Aorta (tissue), 5 donors: ENCODE measurements at places on chromosomes 7 and 10.
A peak's percentile ranks its signal among the peaks of the same experiment; 100 is the strongest.

- DNase-seq: no peak
These were observed 54.7 kb upstream of the FIGNL1 start for GRCh38 chr7:50504646-50505546.

DNA sequence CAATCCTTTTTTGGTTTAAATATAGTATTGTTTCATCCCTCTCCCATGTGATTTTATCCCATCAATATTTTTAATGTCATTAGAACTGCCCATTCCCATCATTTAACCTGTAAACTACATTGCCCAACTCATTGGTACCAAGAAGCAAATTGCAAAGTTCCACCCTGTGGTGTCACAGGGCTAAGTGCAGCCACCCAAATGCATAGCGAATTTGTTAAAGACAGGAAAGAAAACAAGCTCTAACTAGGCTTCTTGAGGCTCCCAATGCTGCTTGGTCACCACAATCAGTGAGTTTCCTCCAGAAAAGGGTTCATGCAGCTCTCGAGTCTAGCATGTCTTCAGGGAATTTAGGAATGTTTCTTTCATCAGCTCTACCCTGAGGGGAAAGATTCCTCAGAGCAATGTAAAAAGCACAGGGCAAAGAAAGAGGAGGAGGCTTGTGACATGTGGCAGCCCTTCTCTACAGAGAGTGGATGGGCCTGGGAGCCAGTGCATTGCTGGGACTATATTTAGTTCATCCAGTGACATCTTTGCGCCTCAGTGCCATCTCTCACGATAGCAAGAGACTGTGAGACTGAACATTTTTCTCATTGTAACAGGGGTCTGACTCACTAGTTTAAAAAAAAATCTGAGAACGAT, 58.1 kb downstream of the CAV1 start:
- DNase-seq: no peak

- no peak for DNase-seq
These were observed 89.0 kb downstream of the JMJD1C start for GRCh38 chr10:63376560-63377304.

GRCh38 chr10:124671486-124672075, 72.6 kb downstream of the FAM53B start:
- DNase-seq: peak; percentile 73

DNA sequence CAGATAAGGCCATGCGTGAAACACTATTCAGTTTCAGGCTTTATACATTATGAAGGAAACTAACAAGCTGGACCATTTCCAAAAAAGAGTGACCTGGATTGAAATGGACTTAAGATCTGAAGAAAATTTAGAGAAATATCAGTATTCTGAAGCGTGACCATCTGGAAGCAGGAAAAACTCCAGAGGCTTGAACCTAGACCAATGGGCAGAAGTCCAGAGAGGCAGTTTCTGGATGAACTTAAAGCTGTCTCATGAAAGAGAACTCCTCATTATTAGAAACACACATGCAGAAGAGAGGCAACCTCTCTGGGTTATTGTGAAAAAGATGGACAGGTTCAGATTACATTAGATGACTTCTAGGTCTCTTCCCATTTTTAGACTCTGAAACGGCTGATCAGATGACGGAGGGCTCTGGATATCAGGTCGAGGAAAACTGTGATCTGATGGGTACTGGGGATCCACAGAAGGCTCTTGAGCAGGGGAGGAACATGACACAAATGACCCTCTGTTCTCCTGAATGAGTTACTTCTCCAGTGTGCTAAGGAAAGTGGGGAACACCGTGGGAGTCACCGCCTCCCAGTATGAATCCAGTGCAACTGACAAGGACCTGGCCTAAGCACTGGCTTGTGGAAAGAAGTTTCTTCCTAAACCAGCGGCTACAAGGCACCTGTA, 116.5 kb downstream of the SPDYE5 start:
- no peak for DNase-seq

- no peak for DNase-seq
These were observed 23.6 kb downstream of the UBE2D1 start for GRCh38 chr10:58358314-58358933.

DNA sequence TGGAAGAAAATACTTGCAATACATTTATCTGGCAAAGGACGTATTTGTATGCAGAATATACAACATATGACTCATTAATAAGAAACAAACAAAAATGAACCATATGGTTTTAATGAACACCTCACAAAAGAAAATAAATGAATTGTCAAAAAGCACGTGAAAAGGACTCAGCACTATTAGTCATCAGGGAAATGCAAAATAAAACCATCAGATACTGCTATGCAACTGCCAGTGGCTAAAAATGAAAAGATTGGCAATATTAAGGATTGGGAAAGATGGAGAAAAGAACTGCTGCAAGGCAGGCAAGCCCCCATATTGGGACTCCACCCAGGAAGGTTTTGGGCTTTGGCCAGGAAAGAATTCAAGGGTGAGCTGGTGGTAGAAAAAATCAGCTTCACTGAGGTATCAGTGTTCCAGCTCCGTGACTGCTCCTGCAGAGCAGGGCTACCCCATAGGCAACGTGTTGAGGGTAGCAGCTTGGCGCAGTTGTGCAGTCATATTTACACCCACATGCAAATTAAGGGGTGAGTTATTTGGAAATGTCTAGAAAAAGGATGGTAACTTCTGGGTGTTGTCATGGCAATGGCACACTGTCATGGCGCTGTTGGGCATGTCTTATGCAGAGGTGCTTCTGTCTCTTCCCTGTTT, 72.7 kb downstream of the CUBN start:
- DNase-seq: no peak

DNA sequence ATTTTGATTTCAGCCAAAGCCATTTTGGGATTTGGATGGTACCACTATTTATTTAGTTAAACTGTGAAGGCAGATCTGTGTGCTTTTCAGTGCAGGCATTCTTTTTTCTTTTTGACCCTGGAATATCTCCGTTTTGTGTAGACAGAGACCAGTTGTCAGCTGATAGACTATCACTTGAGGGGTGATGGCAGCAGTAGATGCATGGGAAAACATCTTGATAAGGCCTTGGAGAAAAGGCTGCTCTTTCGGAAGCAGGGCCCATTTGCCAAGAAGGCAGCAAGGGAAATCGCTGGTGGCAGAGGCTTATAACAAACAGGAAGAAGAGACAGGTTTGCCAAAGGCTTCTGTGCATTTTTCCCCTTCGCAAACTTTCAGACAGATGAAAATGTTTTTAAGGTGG, 2.6 kb upstream of the BMPER start:
- no peak for DNase-seq

- no peak for DNase-seq
These were observed 73.7 kb downstream of the TYW1B start for GRCh38 chr7:72754312-72754711.

DNA sequence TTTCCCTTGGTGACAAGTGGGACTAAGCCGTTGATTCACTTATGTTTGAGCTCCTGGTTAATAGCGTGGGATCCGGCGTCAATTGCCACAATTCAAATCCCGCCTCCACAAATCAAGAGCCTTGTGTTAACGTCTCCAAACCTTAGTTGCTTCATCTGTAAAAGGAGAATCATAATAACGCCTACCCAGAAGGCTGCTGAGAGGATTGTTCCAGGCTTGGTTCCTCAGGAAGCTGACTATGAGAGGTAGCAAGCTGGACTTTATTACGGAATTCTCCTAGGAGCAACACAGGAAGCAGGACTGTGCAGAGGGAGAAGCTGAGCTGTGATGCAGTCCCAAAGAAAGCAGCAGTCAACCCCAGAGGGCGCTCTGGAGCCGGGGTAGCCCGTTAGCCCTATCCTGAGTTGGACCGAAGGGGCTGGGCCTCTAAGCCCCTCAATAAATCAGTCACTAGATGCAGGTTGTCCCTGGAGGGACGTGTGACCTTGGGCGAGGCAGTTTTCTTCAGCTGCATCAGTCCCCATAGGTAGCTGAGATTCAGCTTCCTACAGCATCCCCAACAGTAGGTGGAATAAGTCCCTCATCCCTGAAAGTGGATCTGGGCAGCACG, 6.9 kb upstream of the BAG3 start:
- DNase-seq: no peak

- DNase-seq: no peak
These were observed 103.4 kb downstream of the ITIH5 start for GRCh38 chr10:7563368-7563767.

DNA sequence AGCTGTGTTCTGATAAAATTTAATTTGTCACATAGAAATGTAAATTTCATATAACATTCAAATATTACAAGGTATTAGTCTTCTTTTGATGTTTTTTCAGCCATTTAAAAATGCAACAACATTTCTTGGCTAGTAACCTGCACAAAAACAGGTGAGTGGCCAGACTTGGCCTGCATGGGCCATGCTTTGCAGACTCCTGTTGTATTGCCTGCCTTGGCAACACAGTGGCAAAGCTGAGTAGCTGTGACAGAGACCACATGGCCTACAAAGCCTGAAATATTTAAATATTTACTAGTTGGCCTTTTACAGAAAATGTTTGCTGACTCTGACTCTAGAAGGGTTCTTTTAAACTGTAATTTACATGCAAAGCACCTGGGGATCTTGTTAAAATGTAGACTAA, 13.5 kb upstream of the TBX20 start:
- no peak for DNase-seq

DNA sequence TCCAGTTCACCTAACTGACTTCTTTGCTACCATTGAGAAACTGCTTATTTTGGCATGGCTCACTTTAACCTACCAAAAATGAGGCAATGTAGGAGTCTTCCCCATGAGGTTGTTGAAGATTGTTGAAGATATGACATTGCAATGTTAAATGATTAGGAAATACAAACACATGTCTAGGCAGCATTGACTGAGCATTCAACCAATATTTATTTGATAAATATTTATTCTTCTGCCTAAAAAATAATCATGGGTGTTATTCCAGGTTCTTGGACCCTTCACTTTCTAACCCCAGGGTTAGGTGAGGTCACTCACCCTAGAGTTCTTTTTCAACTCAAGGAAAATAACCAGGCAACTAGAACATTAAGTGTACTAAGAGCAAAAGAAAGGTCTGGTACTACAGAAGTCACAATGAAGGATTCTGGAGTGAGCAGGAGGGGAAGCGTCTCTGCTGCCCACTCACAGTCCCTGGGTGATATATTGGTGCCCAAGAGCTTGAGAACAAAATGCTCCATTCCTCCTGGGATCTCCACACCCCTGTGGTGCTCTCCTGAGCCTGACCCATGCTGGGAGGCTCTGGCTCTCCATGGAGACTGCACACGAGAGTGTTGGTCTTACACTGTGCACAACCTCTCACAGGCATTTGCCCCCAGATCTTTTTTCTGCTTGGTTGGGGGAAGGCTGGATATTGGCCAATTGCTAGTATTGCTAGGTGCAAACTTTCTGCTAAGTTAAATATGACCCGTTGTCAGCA, 123.4 kb downstream of the SPAG6 start:
- no peak for DNase-seq

GRCh38 chr10:84605802-84606201, 277.4 kb downstream of the CCSER2 start:
- no peak for DNase-seq

- no peak for DNase-seq
These were observed 21.1 kb downstream of the BNIP3 start for GRCh38 chr10:131960631-131961046.

DNA sequence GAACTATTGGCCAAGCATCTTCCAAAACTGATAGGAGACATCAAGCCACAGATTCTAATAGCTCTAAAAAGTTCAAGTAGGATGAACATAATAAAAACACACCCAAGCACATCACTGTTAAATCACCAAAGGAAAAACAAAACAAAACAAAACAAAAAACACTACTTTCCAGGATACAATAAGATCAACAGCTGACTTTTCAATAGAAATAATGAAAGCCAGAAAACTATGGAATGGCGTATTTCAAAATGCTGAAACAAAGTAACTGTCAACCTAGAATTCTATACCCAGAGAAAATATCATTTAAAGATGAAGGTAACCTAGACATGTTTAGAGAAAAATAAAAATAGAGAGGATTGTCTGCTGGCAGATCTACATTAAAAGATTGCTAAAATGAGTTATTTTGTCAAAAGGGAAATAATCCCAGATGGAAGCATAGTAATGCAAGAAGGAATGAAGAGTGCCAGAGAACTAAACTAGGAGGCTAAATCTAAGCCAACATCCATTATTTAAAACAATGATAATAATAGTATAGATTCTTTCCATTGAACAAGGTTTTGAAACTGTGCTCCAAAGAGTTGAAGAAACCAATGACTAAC, 13.9 kb downstream of the TUBAL3 start:
- no peak for DNase-seq

DNA sequence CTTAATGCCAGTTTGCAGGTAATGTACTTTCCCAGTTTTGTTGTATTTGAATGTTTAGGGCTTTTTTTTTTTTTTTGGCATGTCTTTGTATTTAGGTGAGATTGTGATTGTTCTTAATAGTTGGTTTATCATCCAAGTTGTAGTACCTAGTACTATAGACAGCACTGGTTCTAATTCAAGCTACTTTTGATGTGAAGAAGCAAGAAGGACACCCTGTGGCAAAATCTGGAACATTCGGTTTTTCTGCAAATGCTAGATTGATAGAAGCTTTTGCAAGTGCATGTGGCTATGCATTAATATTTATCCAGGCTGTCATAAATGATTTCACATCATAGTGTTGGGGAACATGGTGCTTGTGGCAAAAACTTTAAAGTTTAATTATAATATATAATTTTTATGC, 248.9 kb downstream of the FOXP2 start:
- no peak for DNase-seq

DNA sequence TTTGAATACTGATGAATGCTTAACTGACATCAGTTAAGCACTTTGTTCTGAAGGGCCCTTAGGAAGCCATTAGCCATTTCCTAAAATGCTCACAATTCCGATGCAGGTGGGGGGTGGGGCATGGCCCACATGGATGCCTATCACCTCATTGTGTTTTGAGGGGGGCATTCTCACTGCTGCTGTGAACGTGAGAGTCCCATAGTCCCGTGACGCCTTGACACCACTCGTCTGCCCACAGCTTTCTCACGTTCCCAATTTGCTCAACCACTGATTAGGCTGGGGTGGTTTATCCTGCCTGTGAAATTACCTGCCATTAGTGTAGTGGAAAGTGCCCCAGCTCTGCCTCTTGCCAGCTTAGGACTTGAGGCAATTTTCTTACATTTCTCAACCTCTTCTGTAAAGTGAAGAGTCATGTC, 31.9 kb downstream of the DUSP5 start:
- no peak for DNase-seq

DNA sequence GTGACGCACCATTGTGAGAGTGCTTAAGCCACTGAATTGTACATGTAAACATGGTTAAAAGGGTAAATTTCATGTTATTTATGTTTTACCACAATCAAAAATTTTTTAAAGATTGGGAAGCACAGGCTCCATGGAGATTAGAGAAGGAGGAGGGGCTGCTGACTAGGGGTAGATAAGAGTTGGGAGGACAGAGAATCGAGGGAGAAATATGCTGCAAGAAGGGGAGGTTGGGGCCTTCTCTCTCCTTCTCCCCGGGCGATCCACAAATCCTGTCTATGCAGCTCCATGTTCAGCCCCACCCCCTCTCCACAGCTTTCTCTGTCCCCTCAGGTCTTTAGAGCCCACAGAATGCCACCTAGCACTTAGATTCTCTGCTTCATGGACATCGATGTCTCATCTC, 12.1 kb downstream of the ZNF467 start:
- DNase-seq: no peak

GRCh38 chr7:31437250-31437865, 76.5 kb upstream of the ITPRID1 start:
- no peak for DNase-seq

- DNase-seq: no peak
These were observed 453.1 kb upstream of the MKI67 start for GRCh38 chr10:128579280-128579865.

GRCh38 chr7:98881561-98882315, 3.4 kb downstream of the TRRAP start:
- no peak for DNase-seq

- DNase-seq: peak; percentile 5
These were observed 63.5 kb upstream of the ZRANB1 start for GRCh38 chr10:124878457-124878739.
